ENCODE measurements at places on chromosomes 1 and 21.

GRCh38 chr1:3453891-3454810 is at the start of gene ARHGEF16:
Gene ARHGEF16, plus strand, starts transcription at chr1:3454665. Its CDS starts 8,420 bp downstream, at chr1:3463085.
- DNase-seq: peak; percentile 28

GRCh38 chr1:205067031-205067430 is 17.2 kb downstream of the TMEM81 start:
- no peak for DNase-seq

DNA sequence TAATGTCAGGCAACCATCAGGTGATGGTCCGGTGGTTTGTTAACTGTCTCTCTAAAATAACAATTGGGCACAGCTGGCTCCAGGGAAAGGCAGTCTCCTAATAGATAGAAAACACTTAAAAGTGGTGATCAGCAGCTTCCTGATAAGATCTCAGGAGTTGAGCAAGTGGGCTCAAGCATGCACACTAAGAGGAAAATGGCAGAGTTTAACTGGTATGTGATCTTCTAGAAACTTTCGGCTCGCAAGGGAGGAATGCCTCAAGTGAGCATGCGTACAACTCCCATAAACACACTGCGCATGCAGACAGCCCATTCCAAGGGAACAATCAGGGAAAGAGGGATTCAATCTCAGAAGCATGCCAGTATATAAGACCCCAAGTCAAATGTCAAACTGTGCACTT is 52.2 kb upstream of the VTCN1 start:
- DNase-seq: no peak

- no peak for DNase-seq
Observed at GRCh38 chr1:224205438-224205840, 22.4 kb downstream of the DEGS1 start.

GRCh38 chr1:237910834-237911233 is 20.1 kb upstream of the ZP4 start:
- no peak for DNase-seq

- DNase-seq: no peak
Observed at GRCh38 chr1:30762152-30762929, 4.8 kb upstream of the LAPTM5 start.

DNA sequence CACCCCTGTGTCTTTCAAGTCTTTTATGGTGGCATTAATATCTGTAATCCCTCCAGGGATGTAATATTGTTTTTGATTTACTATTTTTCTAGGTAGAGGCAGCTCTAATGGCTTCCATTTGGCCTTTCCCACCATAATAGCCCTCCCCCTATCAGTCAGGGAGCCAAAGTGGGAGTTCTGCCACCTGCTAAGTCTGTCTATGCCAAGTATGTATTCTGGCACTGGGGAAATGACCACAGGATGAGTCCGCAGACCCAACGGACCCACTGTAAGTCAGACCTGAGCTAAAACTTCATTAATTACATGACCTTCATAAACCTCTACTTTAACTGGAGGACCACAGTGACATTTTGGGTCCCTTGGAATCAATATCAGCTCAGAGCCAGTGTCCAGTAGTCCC is 77.1 kb downstream of the GBP6 start:
- no peak for DNase-seq

DNA sequence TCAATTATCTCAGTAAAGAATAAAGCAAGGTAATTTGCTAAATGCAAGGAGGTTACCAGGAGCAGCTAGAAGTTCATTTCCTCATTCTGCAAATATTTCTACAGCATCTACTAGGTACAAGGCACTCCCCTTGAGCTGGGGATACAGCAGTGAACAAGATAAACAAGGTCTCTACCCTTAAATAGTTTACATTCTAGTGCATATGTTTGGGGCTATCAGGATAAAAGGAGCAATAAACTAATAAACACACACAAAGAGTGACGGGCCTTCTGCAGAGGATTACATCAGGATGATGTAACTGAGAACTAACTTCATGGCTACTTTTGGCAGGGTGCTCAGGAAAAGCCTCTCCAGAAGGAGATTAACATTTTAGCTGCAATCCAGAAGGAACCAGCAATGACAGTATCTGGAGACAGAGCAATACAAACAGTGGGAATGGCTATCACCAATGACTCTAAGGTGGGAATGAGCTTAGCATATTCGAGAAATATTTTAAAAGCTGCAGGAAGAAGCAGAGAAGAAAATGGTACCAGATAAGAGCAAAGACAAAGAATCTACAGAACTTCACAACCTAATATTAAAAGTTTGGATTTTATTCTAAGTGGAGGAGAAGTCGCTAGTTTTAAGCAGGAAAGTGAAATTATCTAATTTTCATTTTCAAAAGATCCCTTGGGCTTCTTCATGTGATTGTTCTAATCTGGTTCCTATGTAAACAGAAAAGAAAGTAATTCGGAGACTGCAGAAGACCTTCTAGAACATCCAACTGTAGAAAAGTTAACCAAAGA is 25.8 kb downstream of the TP53BP2 start:
- DNase-seq: no peak

DNA sequence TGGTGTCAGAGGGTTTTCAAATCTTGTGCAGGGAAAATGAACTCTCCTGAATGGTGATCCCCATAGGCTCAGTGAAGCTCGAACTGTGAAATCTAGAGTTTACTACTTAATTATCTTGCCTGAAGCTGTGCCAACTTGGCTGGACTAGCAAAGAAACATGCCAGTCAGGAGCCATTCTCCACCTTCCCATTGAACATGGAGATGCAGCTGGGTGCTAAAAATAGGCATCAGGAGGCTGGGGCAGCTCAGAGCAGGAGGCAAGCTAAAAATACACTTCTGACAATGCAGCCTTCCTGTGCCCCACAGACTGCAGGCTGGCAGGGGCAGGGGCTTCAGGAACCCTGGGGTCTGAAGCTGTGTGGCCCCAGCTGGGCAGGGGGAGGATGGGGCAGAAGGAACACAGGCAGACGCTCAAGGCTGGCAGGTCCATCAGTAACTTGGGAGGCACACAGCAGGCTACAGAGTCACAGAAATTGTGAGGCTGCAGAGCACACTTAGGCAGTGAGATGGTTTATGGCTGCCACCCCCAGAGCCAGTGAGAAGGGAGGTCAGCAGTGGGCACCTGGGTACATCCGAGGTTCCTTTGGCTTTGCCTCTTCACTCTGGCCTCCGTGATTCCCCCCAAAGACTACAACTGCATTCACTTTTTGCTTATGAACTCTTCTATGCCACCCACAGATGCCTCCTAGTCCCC is 155.4 kb upstream of the KCND3 start:
- DNase-seq: no peak

- no peak for DNase-seq
Observed at GRCh38 chr1:158901623-158902022, 29.7 kb upstream of the PYHIN1 start.

DNA sequence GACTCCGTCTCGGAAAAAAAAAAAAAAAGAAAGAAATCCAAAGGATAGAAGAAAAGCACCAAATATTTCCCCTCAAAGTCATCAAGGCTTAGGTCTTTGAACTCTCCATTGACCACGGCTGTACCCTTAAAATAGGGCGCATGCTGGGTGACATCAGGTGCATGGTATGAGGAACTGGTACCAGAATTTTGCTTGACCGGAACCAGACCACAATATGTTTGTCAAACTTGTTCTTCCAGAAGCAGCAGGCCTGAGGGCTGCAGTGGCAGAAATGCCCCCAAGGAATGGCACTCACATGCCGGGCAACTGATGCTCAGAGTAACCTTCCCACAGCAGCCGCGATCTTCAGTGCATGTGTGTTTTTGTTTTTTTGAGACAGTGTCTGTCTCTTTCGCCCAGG is 21.0 kb downstream of the RCC1 start:
- no peak for DNase-seq

- DNase-seq: no peak
Observed at GRCh38 chr1:86202552-86203340, 46.2 kb upstream of the COL24A1 start.

- DNase-seq: no peak
Observed at GRCh38 chr1:5658340-5659316, 333.6 kb downstream of the NPHP4 start.

DNA sequence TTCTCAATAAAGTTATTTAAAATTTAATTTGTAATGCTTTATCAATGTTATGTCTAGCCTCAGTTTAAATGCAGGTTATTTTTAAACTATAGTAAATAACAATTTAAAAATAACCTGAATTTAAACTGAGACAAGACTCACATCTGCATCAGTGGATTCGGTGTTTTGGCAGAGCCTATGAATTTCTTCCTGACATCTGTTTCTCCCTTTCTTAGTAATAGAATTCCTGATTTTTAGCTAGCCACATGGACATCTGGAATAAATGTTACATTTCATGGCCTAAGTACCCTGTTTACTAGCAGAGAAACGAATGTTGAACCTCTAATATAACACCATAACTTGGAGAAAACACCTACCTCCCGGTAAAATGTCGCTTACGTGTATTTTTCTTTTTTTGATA is 1141.6 kb upstream of the ADGRL2 start:
- no peak for DNase-seq

DNA sequence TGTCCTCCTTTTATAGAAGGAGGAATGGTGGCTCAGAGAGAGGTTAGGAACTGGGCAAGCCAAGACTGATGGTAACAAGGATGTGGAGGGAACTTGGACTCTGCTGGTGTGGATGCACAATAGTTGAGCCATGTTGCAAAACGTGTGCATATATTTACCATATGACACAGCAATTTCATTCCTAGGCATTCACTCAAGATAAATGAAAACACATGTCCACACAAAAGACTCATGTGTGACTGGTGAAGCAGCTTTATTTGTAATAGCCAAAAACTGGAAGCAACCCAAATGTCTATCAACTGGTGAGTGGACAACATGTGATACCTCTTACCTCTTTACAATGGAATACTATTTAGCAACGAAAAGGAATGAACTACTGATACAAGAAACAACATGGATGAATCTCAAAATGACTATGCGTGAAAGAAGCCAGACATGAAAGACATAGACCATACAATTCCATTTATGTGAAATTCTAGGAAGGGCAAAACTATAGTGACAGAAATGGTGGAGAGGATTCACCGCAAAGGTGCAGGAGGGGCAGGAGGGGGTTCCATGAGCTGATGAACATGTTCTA is 36.2 kb downstream of the CAMK2N1 start:
- no peak for DNase-seq

DNA sequence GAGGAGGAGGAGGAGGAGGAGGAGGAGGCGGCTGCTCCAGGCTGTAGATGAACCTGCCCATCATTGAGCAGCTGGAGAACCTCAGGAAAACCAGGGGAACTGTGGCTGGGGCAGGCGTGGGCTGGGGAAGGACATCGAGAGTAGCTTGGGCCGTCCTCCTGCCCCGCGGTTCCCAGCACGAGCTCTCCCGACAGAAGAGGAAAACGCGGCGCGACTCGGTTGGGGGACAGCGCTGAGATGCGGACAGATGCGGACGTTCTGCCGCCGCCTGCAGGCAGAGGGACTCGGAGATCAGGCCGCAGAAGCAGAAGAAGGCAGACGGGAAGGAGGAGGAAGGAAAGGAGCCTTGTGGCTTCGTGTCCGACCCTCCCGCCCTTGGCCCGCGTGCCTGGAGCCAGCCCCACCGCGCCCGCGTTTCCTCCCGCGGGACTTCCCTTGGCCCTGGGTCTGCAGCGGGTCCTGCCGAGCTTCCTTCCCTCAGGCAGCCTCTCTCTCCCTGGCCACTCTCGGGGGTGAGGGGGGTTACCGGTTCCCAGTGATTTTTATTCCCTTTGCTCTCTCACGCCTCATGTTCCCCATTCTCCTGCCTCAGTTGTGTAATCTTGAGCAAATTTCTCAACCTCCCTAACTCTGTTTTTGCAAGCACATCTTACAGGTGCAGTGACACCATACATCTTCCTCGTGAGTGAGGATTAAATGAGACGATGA is 1.7 kb upstream of the TNFRSF9 start:
- DNase-seq: peak; percentile 29

GRCh38 chr1:7519181-7519860 is 251.8 kb upstream of the VAMP3 start:
- no peak for DNase-seq

GRCh38 chr1:65026235-65026634 is 59.9 kb upstream of the JAK1 start:
- DNase-seq: no peak

DNA sequence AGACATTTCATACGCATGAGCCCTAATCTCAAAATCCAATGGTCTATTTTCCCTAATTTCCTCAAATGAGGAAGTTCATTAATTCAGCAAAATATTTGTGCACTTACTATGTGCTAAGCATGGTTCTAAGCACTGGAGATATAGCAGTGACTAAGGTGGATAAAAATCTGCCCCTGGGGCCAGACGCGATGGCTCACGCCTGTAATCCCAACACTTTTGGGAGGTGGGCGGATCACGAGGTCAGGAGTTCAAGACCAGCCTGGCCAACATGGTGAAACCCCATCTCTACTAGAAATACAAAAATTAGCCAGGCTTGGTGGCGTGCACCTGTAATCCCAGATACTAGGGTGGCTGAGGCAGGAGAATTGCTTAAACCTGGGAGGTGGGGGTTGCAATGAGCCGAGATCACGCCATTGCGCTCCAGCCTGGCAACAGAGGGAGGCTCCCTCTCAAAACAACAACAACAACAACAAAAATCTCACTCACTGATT is 4.3 kb upstream of the MIIP start:
- DNase-seq: no peak

DNA sequence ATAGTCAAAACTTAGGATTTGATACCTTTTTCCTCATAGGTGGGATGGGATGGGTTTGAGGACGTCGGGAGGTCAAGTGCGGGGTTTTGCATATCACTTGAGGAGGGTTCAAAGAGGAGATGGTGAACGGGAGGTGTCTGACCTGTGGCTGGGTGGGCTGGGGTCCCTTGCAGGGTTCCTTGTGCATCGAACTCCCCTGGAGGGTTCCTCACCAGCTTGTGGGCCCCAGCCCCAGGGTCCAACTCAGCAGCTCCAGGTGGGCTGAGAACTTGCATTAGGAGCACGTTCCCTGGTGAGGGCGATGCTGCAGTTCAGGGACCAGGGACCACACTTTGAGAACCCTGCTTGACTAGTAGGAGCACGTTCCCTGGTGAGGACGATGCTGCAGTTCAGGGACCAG is 23.2 kb downstream of the TRPM2 start:
- DNase-seq: no peak

DNA sequence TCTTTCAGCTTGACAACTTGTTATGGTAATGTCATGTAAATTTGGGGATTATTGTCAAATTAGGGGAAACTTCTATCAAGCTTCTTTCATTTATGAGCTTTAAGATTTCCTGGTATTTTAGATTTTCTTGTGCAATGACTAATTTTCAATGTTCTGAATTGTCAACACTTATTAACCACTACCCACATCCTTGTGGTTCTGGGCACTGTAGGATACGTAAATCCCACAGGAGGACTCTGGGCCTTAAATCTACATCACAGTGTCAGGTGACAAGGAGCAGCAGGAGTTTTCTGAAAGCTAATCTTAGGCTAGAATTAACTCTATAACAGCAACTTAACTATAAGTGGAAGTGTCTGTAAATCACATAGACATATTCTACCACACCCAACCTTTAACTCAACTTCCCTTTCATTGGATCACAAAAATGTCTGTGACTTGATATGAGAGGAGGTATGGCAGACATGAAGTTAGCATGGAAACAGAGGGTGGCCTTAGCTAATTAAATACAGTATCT is 397.7 kb downstream of the HLX start:
- no peak for DNase-seq

DNA sequence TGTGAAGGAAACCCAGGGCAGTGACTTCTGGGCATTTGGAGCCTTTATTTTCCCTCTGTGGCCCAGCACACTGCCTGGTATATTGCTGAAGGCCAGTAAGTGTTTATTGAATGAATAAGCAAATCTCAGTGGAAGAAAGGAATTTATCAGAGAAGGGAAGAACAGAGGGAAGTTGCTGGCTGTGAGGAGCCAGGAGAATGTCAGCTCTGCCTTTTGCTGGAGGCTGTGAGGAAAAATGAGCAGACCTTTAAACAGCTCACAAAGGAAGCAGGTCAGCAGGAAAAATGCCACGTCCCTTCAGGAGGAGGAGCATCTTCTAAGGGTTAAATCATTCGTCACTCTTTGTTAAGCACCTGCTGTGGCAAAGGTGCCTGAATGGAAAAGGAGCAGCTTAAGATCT is 75.9 kb downstream of the GIPC2 start:
- no peak for DNase-seq
